ENCODE measurements at places on chromosomes 3 and 15.

DNA sequence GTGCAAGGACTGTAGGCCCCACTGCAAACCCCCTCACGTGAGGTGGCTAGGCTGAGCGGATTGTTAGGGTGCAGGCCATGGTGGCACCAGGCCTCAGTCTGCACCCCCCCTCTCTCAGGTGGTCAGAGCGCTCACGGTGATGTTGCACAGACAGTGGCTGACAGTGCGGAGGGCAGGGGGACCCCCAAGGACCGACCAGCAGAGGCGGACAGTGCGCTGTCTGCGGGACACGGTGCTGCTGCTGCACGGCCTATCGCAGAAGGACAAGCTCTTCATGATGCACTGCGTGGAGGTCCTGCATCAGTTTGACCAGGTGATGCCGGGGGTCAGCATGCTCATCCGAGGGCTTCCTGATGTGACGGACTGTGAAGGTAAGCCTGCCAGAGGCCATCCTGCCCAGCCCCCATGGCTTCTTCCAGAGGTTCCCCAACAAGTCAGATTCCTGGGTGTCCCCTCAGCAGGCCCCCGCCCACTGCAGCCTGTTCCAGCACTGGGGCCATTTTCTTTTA lies 18.2 kb downstream of the ATRIP start:
- DNase-seq = no peak

- no peak for DNase-seq
Observed at GRCh38 chr15:76964157-76964556, 30.8 kb upstream of the PSTPIP1 start.

DNA sequence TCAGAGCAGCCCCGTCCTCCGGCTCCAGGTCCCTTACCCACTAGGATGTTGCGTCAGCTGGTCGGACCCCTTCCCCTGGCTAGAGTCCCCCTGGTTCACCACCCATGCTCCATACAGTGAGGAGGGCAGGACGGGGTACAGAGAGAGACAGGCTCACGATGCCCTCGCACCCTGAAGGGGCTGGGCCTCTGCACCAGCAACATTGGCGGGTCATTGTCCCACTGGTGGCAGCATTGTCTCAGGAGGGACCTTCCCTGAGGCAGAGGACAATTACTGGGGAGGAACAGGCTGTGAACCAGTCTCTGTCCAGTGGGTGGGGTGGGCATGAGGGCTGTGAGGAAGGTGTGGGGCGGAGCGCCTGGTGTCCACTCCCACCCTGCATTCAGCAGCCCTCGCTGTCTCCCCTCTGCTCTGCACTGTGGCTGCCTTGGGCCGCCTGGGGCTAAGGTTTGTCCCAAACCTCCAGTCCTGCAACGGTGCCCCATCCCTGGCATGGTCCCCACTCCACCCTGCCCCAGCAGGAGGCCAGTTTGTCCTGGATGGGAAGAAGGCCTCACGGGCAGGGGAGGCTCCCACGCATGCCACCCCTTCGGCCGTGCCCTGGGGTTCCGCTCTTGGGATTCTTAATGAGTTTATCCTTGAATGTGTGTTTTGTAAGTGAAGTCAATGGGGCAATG lies 48.0 kb upstream of the KLF13 start:
- no peak for DNase-seq

GRCh38 chr15:55060836-55061235 lies 135.9 kb downstream of the RSL24D1 start:
- DNase-seq = no peak

- DNase-seq = no peak
Observed at GRCh38 chr3:114879059-114880031, 267.7 kb downstream of the ZBTB20 start.

Measured in Caco-2 (cell line).